COR-L47 (cell line): ENCODE measurements at places on chromosomes 3 and 15.

DNA sequence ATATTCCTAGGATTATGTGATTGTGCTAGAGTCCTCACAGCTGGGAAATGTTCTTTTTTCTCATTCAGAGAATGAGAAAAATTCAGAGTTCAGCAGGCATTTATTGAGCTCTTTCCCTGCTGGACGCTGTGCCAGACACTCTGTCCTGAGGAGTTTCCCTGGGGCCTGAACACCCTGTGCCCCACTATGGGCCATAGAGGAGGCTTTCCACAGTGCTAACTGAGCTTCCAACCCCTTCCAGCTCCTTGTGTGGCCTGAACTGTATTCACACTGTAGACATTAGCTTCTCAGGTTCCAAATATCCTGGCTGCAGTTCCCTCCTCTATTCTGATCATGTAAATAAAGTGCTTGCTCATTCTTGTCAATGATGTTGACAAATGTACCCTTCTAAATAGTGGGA lies 10.0 kb downstream of the ABHD2 start:
- DNase-seq, result no peak

GRCh38 chr3:128064962-128065361 lies 12.7 kb downstream of the SEC61A1 start:
- no peak for DNase-seq

GRCh38 chr3:5054098-5054497 lies 68.0 kb upstream of the ARL8B start:
- DNase-seq, result no peak

DNA sequence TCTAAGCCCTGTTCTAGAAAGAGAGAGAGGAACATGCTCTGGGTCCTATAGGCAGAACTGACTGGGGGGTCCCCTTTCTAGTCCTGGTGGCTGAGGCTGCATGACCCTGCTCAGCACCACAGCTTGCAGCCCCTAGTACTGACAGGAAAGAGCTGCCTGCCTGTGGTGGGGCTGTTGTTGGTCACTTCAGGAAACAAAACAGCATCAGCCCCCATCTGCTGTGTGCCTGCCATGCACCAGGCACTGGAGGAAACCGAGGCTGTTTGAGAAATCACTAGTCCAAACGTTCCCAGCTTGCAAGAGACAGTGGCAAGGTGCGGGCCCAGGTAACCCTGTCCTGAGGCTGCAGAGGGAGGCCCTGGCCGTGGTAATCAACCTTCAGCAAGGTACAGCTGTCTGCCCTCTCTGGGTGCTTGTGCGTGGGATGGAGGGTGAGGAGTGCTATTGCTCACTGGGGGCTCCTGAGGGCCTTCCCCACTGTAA lies 90.6 kb downstream of the IQSEC1 start:
- no peak for DNase-seq

DNA sequence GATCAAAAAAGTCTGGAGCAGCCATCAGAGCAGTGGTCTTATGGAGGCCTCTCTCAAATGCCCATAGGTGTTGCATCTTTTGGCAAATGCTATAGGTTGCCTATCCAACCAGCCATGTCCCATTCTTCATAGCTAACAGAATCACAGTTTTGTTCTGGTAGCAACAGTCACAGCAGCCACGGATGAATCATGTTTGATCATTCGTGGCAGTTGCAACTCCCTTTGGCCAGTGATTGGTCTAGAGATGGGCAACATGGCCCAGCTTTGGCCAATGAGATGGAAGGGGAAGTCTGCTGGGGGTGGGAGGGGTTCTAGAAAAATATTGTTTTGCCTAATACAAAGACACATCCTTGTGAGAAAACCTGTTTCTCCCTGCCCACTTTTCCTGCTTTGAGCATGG lies 50.3 kb upstream of the PPP2R3A start:
- no peak for DNase-seq

GRCh38 chr15:48638963-48639362 lies 6.5 kb downstream of the FBN1 start:
- no peak for DNase-seq

DNA sequence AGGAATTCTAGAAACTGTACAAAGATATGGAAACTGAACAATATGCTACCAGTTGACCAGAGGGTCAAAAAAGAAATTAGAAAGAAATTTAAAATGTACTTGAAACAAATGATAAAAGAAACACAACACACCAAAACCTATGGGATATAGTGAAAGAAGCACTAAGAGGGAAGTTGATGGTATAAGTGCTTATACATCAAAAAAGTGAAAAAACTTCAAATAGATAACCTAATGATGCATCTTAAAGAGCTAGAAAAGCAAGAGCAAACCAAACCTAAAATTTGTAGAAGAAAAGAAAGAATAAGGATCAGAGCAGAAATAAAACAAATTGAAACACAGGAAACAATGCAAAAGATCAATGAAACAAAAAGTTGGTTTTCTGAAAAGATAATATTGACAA lies 68.2 kb downstream of the TFDP2 start:
- no peak for DNase-seq
